ENCODE measurements at places on chromosomes 4 and X. TPM values are rescaled to one million over a fixed set of nuclear protein-coding genes. Genes with fewer than 3 reads are reported as not detected.
A peak's percentile ranks its signal among the peaks of the same experiment; 100 is the strongest.

OCRL gene
- 3.9 TPM for total RNA-seq

EVC2 gene
- total RNA-seq, result not detected

LRCH2 gene
- not detected for total RNA-seq

P2RY4 gene
- total RNA-seq, result not detected

UPF3B gene
- total RNA-seq, result 21.0 TPM

EXOC1 gene
- 21.7 TPM for total RNA-seq

GUCY1A1 gene
- total RNA-seq, result 0.14 TPM

WWC2 gene
- total RNA-seq, result 4.4 TPM

DNA sequence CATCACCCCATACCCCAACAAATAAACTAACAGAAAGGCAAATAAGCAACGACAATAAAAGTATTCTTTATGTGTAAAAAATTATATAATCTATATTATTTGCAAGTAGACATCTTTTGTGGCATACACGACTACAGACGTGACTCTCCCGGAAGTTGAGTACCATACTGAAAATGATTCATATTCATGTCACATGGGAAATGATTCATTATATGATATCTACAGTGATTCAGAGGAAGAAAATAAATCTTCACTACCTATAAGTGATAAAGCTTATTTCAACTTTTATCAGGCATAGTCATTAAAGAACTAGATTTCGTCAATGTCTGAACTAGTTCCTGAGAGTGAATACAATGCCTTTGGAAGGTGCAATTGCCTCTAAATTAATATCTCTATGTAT lies 4.6 kb upstream of the ANTXR2 start:
- DNase-seq, result no peak
- H3K4me1 ChIP-seq, result peaks cover 37% of the 10 kb centered on the region
- H3K27me3 ChIP-seq, result peaks cover 4% of the 10 kb centered on the region
- no peak overlapping the region for H3K27ac ChIP-seq

- no peaks in the 10 kb centered on the region for H3K4me1 ChIP-seq
- H3K36me3 ChIP-seq, result no peaks in the 10 kb centered on the region
- DNase-seq, result no peak
- H3K27ac ChIP-seq, result no peak overlapping the region
- no peaks in the 10 kb centered on the region for H3K27me3 ChIP-seq
Observed at GRCh38 chr4:62923783-62924182, 1485.5 kb downstream of the TECRL start.

GRCh38 chr4:27316176-27316575 lies 455.5 kb downstream of the STIM2 start:
- no peaks in the 10 kb centered on the region for H3K4me1 ChIP-seq
- no peak overlapping the region for H3K4me3 ChIP-seq
- no peak overlapping the region for H3K27ac ChIP-seq
- no peaks in the 10 kb centered on the region for H3K36me3 ChIP-seq

DNA sequence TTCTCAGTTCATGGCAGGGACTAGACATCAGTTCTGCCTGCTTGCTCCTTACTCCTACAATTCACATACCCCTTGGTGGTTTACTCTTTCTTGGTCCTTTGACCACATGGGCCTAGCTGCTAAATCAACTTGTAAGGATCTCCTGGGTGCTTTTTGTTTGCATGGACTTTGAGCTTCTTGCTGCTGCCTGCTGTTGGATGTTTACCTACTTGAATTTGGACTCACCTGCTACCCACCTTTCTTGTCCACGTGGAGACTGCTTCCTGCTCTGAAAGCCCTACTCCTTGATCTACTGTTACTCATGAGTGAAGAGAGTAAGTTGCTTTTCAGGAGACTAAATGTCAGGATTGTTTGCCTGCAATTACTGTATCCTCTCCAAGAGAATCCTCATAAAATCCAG lies 15.2 kb upstream of the ARHGAP24 start:
- H3K27ac ChIP-seq, result no peak overlapping the region
- H3K4me1 ChIP-seq, result no peaks in the 10 kb centered on the region
- DNase-seq, result no peak
- no peaks in the 10 kb centered on the region for H3K36me3 ChIP-seq

GRCh38 chr4:6806924-6807626 lies 24.5 kb downstream of the KIAA0232 start:
- peaks cover 41% of the 10 kb centered on the region for H3K4me1 ChIP-seq
- no peaks in the 10 kb centered on the region for H3K27me3 ChIP-seq
- H3K4me3 ChIP-seq, result no peak overlapping the region
- H3K36me3 ChIP-seq, result peaks cover 23% of the 10 kb centered on the region
- no peak overlapping the region for H3K27ac ChIP-seq

GRCh38 chrX:148284056-148284455 lies 216.4 kb upstream of the AFF2 start:
- H3K27me3 ChIP-seq, result no peaks in the 10 kb centered on the region
- H3K36me3 ChIP-seq, result peaks cover 6% of the 10 kb centered on the region
- no peak overlapping the region for H3K27ac ChIP-seq
- DNase-seq, result no peak

GRCh38 chr4:11866391-11866790 lies 437.7 kb upstream of the HS3ST1 start:
- H3K36me3 ChIP-seq, result no peaks in the 10 kb centered on the region
- peaks cover 9% of the 10 kb centered on the region for H3K27me3 ChIP-seq
- H3K27ac ChIP-seq, result no peak overlapping the region

DNA sequence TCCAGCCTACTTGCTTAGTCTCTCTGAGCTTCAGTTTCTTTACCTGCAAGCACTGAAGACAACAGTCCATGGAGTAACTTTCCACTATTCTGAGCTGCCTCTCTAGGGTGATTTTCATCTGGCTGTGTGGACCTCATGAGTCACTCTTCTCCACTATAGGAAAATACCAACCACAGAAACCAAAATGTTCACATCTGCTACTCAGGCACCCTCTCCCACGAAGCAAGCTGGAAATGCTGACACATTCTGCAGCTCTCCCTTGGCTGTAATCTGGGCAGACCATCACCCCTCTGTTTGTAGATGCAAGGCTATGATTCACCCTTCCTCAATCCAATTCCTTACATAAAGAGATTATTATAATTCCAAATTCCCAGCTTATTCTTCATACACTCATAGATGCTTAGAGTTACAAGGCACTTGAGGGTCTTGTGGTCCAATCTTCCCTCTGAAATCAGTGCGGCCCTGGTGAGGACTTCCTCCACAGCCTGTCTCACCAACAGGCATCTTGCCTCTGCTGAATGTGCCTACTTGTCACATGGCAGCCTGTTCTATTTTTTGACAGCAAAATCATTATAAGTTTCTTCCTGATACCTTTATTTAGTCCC lies 97.0 kb upstream of the LNX1 start:
- H3K36me3 ChIP-seq, result no peaks in the 10 kb centered on the region
- H3K4me3 ChIP-seq, result no peak overlapping the region
- DNase-seq, result peak; percentile 64
- H3K27me3 ChIP-seq, result peaks cover 74% of the 10 kb centered on the region
- H3K4me1 ChIP-seq, result peaks cover 13% of the 10 kb centered on the region
- peak overlapping the region; percentile 60 for H3K27ac ChIP-seq

DNA sequence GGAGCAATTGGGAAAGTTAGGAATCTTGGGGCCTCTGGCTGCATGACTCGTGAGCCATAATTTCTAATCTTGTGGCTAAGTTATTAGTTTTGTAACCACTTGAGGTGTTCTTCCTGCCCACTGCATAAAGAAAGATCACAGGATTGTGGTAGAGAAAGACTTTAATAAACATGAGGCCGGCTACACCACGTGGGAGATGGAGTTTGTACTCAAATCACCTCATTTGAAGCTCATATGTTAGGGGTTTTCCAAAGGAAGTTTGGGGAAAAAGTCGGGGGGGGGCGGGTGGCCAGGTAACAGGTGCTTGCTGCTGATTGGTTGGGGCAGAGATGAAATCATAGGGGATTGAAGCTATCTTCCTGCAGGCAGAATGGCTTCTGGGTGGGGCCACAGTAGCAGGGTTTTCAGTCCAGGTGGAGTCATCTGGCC lies 287.8 kb downstream of the ZNF674 start:
- H3K27ac ChIP-seq, result no peak overlapping the region
- H3K4me3 ChIP-seq, result no peak overlapping the region
- no peaks in the 10 kb centered on the region for H3K27me3 ChIP-seq

DNA sequence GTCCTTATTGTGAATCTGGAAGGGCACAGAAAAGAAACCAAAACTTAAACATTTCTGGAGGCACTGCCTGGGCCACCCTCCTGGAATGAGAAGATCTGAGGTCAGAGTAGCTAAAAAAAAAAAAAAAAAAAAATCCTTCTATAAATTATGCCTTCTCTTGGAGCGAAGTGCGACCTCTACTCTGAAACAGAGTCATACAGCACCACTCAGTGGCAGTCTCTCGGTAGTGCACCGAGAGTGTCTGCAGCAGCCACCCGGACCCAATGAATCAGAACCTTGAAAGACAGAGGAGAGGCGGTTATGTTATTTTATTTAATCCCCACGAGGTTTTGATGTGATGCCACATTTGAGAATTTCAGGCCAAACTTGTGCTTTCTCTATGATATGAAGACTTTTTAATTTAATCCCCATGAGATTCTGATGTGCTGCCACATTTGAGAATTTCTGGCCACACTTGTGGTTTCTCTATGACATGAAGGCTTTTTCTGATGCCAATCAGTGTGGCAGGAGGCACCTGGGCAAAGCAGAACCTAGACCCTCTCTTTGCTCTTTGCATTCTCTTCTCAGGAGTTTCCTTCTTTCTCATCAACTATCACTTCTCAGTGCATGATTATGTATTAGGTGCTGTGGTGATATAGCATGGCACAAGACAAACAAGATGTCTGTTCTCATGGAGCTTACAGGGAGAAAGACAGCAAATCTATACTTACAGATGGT lies 5.6 kb upstream of the CT47C1 start:
- H3K4me3 ChIP-seq, result no peak overlapping the region
- peak; percentile 40 for DNase-seq
- H3K27ac ChIP-seq, result no peak overlapping the region
- no peaks in the 10 kb centered on the region for H3K36me3 ChIP-seq

DNA sequence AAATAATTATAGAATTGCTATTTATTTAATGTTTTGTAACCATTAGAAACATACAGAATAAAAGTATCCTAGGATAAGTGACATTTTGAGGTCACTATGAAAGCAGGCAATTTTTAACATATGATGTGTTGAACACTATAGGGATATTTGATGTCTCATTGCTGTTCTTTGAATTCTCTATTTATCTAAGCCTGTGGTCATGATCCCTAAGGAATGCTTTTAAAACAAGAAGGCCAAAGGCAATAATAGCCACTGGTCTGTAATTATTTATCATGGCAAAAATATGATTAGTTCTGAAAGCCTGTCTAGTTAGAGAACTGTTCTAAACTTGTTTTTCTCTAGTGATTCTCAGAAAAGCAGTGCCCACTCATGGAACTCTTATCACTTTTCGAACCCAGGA lies 186.6 kb downstream of the RPA4 start:
- no peaks in the 10 kb centered on the region for H3K36me3 ChIP-seq
- H3K4me3 ChIP-seq, result no peak overlapping the region
- DNase-seq, result no peak
- H3K27me3 ChIP-seq, result no peaks in the 10 kb centered on the region
- H3K4me1 ChIP-seq, result no peaks in the 10 kb centered on the region

GRCh38 chrX:19017271-19017670 lies 33.4 kb upstream of the PHKA2 start:
- H3K27ac ChIP-seq, result no peak overlapping the region
- H3K4me3 ChIP-seq, result no peak overlapping the region
- H3K36me3 ChIP-seq, result no peaks in the 10 kb centered on the region
- DNase-seq, result no peak
- H3K27me3 ChIP-seq, result no peaks in the 10 kb centered on the region
- no peaks in the 10 kb centered on the region for H3K4me1 ChIP-seq

- H3K36me3 ChIP-seq, result peaks cover 47% of the 10 kb centered on the region
- DNase-seq, result no peak
- H3K4me1 ChIP-seq, result peaks cover 72% of the 10 kb centered on the region
- peak overlapping the region; percentile 95 for H3K27ac ChIP-seq
- peak overlapping the region; percentile 50 for H3K4me3 ChIP-seq
Observed at GRCh38 chr4:75655562-75655961, 17.6 kb downstream of the G3BP2 start.

GRCh38 chrX:31383991-31384390 lies 312.1 kb upstream of the FTHL17 start:
- H3K4me3 ChIP-seq, result no peak overlapping the region
- no peak for DNase-seq
- no peaks in the 10 kb centered on the region for H3K36me3 ChIP-seq
- H3K27me3 ChIP-seq, result no peaks in the 10 kb centered on the region

GRCh38 chrX:109535578-109535977 lies 1.1 kb upstream of the NXT2 start:
- no peaks in the 10 kb centered on the region for H3K36me3 ChIP-seq
- no peak overlapping the region for H3K4me3 ChIP-seq

DNA sequence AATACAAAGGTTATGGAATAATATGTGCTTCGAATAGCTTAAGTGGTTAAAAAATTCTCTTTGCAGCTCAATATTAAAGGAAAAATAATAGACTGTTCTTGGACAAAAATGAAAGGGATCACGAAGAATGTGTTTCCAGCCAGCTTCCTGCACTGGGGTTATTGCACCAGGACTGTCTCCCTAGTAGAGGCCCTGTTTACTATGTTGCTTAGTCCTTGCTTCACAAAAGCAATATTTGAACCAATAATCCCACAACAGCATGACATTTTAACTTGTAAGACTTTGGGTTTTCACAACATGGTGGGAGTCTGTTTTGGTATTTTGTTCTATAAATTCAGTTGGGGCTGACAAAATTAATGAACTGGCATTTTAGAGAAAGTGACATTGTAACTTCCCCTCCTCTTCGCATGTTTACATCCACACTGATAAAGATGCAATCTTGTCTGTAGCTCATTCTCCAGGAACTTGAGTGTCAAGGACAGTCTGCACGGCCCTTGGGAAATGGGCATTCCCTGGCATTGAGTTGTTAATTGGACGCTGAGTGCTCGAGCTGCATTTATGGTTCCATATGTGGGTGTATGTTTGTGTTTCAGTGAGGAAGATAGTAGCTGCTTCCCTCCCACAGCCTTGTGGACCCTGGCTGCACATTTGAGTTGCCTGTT lies 39.0 kb downstream of the SHROOM2 start:
- H3K4me3 ChIP-seq, result no peak overlapping the region
- peaks cover 21% of the 10 kb centered on the region for H3K27me3 ChIP-seq

- H3K27ac ChIP-seq, result no peak overlapping the region
- H3K4me3 ChIP-seq, result no peak overlapping the region
- DNase-seq, result no peak
- H3K36me3 ChIP-seq, result no peaks in the 10 kb centered on the region
- peaks cover 1% of the 10 kb centered on the region for H3K4me1 ChIP-seq
Observed at GRCh38 chr4:183599284-183599683, 59.7 kb downstream of the RWDD4 start.
